ENCODE measurements at places on chromosomes 16 and 17.
A peak's percentile ranks its signal among the peaks of the same experiment; 100 is the strongest.

GRCh38 chr16:1326391-1326790 lies 7.1 kb upstream of the BAIAP3 start:
- no peak for DNase-seq

- DNase-seq, result no peak
These were observed 16.7 kb upstream of the MTMR4 start for GRCh38 chr17:58531122-58531521.

DNA sequence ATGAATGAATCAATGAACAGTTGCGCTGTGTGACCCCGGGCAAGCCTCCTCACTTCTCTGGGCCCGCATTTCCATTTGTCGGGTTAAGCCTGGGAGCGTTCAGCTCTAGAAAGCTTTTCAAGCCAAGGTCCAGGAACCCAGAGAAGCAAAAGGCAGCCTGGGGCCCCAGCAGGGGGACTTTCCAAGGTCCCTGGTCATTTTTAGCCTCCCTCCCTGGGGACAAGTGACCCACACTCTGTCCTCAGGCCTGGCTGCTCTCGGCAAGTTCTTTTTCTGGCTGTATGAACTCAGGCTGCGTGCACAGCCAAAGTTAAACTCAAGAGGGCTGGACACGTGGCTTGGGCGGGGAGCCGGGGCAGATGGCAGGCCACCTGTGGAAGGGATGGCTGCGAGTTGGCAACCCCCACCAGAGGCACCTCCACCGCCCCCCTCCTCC lies 41.4 kb upstream of the CIBAR2 start:
- DNase-seq, result no peak

DNA sequence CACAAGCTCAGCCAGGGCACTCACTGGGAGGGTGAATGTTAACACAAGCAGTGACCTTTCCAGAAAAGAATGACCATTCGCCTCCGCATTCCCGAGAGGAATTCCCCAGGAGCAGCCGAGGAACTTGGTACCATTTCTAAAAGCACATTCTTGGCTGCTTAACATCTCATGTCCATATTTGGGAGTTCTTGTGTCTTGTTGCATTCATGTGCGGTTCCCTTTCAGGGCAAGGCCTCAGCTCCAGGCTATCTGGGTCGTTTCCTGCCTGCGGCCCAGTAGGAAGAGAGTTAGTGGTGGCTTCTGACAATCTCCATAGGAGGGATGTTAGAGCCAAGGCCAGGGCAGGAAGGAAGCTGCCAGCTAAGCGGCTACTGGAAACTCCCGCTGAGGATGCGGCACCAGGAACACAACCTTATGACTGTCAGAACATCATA lies 27.8 kb upstream of the MEAK7 start:
- DNase-seq, result no peak

- DNase-seq, result no peak
These were observed 460.4 kb downstream of the SLC39A11 start for GRCh38 chr17:72631949-72632684.

- DNase-seq, result no peak
These were observed 79.8 kb downstream of the JPH3 start for GRCh38 chr16:87681981-87682570.

DNA sequence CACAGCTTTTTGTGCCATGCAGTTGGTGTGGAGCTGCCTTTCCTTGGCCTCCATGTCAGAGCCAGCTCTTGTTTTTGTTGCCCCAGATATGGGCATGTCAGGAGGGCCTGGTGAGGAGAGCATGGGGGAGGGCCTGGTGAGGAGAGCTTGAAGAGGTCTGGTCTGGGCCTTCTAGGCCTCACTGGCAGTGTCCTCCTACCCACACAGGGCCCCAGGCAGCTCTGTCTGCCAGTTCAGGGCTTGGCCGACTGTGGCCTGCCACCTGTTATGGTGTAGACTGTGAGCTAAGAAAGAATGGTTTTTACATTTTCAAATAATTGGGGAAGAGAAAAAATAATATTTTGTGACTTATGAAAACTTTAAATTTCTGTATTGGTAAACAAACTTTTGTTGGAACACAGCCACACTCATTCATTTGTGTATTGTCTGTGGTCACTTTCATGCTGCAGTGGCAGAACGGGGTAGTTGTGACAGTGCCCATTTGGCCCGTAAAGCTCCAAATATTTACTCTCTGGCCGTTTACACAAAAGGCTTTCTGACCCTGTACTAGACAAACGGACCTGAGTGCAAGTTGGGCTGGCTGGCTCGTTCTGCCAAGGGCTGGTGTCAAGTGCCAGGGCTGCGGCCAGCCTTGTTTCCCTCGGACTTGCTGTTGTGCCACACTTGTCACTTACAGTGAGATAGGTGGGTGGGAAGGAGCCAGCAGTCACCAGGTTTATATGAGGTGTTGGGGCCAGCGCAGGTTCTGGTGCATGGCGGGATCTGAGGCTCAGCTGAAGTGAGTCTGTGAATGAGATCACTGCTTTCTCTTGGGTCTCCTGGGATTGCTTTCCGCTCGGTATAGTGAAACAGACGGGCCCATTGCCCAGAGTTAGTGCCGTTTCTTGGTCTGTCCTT lies 18.2 kb downstream of the PGS1 start:
- no peak for DNase-seq

DNA sequence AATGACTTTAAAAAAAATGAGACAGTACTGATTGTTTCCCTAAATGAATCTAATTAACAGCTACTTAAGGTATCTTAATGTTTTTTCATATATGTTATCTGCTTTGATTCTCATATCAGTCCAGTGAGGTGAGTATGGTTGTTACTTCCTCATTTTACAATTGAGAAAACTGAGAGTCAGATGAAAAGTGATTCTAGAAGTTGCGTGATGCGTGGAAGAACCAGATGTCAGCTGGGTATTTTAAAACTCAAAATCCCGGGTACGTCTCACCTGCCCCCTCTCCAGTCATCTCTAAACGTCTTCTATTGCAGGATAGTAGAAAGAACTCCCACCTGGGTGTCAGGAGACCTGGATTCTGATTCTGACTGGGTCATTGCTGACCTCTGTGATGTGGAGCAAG lies 89.2 kb downstream of the MAP2K6 start:
- DNase-seq, result no peak

DNA sequence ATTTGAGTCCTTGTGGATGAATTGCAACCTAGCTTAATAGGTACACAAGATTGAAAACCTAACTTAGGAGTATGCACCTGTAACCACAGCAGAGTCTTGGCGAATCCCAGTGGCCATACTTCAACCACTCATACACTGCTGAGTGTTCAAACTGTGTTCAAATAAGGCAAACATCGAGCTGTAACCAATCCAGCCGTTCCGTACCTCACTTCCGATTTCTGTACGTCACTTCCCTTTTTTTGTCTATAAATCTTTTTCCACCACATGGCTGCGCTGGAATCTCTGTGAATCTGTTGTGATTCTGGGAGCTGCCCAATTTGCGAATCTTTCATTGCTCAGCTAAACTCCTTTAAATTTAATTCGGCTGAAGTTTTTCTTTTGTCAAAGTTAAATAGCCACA lies 190.6 kb downstream of the MAF start:
- DNase-seq, result no peak

- DNase-seq, result no peak
These were observed 19.6 kb downstream of the MAP2K3 start for GRCh38 chr17:21304091-21304490.

- DNase-seq, result no peak
These were observed 1.1 kb upstream of the C16orf90 start for GRCh38 chr16:3496386-3496785.

DNA sequence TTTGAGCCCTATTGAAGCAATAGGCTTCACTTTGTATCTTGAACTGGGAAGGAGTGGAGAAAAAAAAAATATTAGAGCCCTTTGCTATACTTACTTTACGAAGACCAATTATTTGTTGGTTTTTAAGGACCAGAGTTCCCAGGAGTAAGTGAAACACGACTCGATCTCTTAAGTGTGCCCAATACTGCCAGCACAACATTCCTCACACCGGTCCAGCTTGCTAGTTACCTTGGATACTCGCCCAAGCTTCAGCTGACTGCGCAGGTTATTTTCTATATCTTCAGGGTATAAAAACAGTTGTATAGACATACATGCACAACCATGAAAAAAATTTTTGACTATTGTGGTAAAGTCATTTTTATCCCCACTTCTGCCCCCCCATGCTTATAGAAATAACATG lies 72.1 kb downstream of the RPTOR start:
- DNase-seq, result no peak

DNA sequence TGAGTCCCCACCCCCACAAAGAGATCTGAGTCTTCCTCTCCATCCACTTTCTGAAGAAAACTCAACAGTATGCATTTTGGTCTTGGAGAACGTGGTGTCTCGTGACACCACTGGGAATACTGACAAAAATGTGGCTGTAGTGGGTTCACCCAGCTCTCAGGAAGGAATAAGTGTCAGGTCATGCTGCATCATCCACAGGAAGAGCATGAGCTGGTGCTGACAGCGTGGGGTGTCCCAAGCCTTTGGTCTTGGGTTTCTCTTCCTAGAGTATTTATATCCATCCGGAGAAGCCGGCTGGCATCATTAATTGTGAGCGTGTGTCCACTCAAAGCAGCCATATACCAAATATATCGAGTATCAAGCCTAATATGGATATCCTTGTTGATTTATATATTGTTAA lies 55.9 kb downstream of the C17orf67 start:
- DNase-seq, result no peak

GRCh38 chr16:4976079-4976478 lies 17.9 kb downstream of the SEC14L5 start:
- no peak for DNase-seq

GRCh38 chr16:88376835-88377726 lies 5.7 kb upstream of the ZNF469 start:
- no peak for DNase-seq

GRCh38 chr16:50818380-50818779 lies 76.5 kb downstream of the CYLD start:
- DNase-seq, result no peak

GRCh38 chr16:27378871-27379481 lies 23.0 kb upstream of the IL21R start:
- no peak for DNase-seq

GRCh38 chr17:32878211-32878610 lies 1.3 kb upstream of the MYO1D start:
- peak; percentile 83 for DNase-seq

DNA sequence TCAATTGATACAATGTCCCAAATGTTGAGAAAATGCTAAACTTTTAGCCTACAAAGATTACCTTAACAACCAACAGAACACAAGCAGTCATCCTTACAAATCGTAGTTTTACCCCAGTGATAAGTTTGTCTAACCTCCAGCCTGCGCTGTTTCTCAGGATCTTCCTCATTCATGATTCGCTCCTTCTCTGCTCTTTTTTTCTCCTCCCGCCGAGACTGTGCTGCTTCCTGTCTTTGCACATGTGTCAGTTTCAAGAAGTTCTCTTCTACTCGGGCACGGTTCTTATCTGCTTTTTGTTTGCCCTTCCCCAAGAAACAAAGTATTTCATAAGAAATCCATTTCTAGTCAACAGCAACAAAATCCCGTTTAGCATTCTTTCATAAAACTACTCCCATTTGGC lies 10.2 kb upstream of the STRADA start:
- DNase-seq, result no peak

DNA sequence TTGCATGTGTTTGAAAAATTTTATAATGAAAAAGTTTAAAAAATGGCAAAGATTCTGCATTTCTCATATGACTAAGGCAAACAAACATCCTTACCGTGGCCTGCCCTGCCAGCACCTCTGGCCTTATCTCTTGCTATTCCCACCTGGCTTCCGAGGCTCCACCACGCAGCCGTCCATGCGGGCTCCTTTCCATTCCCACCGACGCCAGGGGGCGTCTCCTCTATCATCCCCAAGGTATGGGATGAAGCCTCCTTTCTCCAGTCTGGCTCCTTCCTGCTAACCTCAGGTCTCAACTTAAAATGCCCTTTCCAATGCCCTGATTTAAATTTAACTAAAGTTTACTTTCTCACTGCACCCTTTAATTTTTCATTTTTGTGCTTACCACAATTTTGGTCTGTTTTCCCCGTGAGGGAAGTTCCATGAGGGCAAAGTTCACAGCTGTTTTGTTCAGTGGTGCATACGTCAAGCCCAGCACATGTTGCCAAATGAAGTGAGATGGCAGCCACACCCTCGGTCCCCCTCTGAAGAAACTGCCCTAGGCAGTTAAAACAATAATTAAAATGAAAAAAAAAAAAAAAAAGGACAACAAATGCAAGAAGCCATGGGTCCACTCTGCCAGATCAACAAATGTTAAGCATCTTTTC lies 13.3 kb upstream of the SDK2 start:
- DNase-seq, result no peak

GRCh38 chr16:73050201-73051099 lies 2.5 kb upstream of the ZFHX3 start:
- DNase-seq, result no peak

GRCh38 chr17:46191322-46192188 lies 1.7 kb downstream of the KANSL1 start:
- DNase-seq, result peak; percentile 88

DNA sequence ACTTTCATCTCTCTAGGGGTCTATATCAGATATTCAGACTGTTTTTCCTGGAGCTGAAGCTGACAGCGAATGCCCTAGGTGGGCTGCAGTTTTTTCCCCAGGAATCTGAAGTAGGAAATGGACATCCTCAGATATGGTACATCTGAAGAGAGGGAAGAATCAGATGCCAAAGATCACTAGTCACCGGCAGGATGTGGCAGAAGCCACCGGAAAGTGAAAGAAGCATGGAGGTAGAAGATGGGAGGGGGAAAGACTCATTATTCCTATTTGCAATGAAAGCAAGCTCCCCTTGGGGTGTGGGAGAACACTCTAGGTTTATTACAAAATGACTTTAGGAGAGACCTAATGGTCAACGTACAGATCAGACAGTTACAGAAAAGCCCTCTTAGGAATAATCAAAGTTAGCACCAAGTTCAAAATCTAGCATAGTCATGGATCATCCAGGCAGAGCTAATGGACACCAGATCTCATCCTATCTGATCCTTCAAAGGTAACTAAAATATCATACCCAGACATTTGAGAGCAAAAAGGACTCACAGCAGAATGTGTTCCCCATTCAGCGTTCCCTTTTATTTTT lies 110.7 kb downstream of the HS3ST3A1 start:
- DNase-seq, result no peak

DNA sequence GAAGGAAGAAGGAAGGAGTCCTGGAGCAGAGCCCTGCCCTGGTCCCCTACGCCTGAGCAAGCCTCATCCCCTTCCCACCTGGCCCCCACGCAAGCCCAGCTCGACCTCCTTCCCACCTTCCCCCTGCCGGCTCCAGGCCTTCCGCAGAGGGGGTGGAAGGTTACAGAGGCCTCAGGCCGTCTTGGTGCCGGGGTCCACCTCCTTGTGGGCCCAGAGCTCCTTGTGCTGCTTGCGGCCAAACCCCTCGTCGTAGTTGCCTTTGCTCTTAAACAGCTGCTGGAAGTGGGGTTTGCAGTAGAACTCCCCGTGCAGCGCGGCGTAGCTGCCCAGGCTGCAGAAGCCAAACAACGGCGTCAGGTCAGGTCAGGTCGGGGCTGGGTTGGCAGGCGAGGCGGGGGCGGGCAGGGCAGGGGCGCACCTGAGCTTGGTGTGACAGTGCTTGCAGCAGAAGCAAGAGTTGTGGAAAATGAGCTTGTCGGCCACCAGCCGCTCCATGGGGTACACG lies 1.5 kb downstream of the LIMD2 start:
- no peak for DNase-seq

- DNase-seq, result no peak
These were observed 186.0 kb upstream of the FOXF1 start for GRCh38 chr16:86324320-86324719.

All from posterior cingulate gyrus (tissue), 11 donors.